Activated CD4-positive, alpha-beta T cell treated with anti-CD3 and anti-CD28 coated beads for 48 hours (primary cell): ENCODE measurements at places on chromosomes 1 and 21.
A peak's percentile ranks its signal among the peaks of the same experiment; 100 is the strongest.

GRCh38 chr1:22323141-22323845, 128.4 kb upstream of the ZBTB40 start:
- no peak for DNase-seq

DNA sequence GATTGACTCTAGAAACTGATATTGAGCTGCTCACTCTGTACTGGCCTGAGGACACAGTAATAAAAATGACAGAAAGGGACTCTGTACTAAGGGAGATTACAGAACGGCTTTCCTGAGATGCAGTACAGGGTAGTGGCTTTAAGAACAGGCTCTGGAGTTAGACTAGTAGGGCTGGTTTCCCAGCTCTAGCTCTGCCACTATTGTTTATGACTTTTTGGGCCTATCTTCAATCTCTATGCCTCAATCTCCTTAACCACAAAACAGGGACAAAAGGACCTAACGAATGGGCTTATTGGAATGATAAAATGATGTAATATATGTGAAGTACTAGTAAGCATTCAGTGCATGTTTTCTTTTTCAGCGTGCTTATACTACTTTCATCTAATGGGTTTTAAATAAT, 1.4 kb downstream of the DEPDC1 start:
- no peak for DNase-seq

- DNase-seq: no peak
These were observed 12.2 kb downstream of the ZNF697 start for GRCh38 chr1:119635811-119636390.

DNA sequence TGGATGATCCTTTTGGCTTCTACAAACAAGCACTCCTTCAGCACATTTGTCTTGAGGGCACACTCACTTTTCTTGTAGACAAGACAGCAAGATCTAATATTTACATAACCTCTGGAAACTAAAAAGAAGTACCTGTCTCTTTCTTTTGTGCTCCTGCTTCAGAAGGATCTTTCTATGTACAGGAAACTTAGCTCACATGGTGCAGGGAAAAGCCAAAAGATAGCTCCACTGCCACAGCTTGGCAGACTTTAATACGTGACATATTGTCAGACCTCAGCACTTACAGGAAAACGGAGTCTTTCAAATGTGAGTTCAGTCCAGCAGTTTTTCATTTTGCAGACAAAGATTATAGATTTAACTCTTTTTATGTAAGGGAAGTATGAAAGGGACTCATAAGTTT, 225.5 kb upstream of the SAMSN1 start:
- DNase-seq: no peak

GRCh38 chr1:195278644-195279043, 1329.6 kb downstream of the KCNT2 start:
- DNase-seq: no peak

GRCh38 chr21:42403611-42404231, at the start of gene UBASH3A:
TSS of gene UBASH3A (plus strand) at chr21:42403902. CDS start at chr21:42403946, 44 bp downstream.
- no peak for DNase-seq

- DNase-seq: no peak
These were observed 92.9 kb upstream of the SOD1 start for GRCh38 chr21:31566611-31567010.

GRCh38 chr1:19811206-19811851, 3.8 kb downstream of the RNF186 start:
- DNase-seq: peak; percentile 73

DNA sequence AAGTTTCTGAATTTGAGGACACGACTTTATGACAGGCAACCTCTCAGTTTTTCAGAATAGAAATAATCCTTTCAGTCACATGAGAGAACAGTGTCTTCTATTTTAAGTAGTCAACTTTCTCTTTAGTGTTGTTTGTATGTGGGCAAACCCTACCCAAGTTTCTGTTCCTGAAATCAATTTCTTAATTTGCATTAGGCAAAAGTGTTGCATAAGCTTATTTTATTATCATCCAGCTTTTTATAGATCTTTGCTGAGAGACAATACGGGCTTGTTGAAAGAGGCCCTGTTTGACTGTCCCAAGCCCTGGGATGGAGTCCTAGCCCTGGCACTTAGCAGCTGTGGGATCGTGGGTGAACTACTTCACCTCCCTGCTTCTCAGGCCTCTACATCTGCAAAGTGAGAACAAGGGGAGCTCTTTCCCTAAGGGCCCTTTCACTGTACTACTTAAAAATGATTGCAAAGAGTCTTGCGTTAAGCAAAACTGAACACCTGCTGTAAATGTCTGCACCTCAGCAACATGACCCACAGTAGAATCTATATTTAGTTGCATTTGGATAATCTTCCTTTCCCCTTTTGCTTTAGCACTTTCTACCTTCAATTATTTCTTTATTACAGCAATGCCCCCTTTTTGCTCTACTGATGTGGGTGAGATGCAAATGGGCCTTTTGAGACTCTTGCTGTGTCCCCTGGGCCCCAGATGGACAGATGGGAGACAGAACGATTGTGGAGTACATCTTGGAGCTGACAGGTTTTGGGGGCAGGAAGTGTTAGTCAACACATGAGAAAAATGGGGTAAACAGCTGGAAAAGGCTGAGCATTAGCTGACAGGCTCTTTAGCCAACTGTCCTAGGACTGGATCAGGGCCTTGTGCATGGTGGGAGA, 41.0 kb upstream of the SCAF4 start:
- DNase-seq: no peak

DNA sequence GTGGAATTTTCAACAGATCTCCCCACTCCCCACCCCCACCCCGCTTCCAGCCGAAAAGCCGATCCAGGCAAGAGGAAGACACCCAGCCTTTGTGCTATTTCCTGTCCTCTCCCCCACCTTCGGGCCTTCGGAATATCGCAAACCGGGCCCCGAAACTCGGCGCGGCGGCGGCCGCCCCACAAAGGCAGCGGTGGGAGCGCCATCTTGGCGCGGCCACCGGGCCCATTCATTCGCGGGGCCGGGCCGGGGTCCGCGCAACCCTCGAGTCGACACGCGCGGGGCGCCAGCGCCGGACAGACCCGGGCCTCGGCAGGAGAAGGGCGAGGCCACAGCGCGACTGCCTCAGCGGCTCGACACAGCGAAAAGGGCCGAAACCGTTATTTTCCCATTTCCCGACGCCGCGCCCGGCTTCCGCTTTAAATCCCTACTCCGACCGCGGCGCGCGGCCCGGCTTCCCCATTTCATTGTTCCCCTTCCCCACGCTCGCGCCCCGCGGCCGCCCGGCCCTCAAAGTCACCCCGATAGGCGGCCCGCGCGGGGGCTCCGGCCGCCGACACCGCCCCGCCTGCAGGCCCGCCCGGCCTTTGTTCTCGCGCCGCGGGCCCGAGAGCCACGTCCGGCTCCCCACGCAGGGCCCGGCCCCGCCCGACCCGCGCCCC, 911 bp downstream of the GNB1 start:
- peak; percentile 57 for DNase-seq

GRCh38 chr1:183945428-183946319, 91.9 kb downstream of the COLGALT2 start:
- no peak for DNase-seq

GRCh38 chr1:244860914-244861610, 3.3 kb downstream of the HNRNPU start:
- DNase-seq: no peak

DNA sequence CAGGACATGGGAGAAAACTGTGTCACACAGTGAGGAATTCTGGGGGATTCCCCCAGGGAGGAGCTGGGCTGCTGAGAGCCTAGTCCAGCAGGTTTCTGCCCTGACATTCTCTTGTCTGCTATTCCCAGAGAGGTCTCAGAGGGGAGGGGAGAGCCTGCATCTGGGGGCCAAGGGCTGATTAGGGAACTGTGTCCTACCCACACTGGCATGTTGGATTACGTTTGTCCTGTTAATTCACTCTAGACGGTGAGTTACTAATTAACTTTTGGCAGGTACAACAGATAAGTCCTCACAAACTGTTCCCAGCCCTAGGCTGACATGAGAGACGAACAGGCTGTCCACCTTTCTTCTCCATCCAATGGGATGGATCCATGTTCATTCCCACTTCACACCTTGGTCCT, 2.6 kb upstream of the SH3BGRL3 start:
- DNase-seq: no peak

GRCh38 chr1:103416681-103417286, 108.7 kb upstream of the RNPC3 start:
- no peak for DNase-seq

GRCh38 chr1:67256291-67257172, 51.1 kb upstream of the IL12RB2 start:
- no peak for DNase-seq

DNA sequence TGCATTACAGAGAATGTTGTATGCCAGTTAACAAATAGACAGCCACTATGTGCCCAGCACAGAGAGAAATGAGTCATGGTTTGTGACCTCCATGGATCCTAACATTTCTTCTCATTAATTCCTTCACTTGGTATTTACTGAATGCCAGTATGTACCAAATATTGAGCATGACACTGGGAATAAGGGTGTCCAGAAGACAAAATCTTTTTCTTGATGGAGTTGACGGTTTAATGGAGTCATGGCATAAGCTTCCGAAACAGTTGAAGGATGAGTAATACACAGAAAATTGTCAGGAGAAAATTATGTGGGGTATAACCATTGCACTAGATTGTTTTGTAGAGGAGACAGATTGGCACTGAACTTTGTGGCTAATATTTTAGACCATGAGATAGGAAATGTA, 36.9 kb downstream of the PTGFR start:
- no peak for DNase-seq

DNA sequence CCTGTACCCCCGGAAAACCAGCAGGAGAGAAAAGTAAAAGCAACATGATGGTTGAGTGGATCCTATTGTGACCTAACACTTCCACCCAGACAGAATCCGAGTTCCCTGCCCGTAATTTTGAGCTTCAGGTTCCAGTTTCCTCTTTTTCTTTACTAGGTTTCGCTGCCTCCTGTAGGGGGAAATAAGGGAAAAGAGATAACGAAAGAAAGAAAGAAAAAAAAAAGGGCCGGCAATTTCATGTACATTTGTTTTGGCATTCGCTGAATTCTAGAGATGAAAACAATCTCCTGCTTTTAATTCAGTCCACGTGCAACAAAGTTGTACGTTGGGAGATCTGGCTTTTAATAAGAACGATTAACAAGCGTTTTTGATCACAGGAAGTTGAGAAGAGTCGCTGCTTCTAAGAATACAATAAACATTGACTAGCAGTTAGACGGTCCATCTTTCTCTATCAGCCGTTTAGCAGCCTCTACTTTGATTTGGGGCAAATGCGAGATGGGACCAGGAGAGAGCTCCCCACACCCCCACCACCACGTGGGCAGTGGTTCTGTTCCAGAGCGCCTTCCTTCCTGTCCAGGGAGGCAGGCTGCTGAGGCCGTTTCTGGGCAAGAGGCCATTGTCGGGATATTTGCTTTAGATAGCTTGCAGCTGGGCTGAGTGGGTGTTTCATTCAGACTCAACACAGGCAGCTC, 155.9 kb upstream of the RUNX1 start:
- DNase-seq: peak; percentile 40

DNA sequence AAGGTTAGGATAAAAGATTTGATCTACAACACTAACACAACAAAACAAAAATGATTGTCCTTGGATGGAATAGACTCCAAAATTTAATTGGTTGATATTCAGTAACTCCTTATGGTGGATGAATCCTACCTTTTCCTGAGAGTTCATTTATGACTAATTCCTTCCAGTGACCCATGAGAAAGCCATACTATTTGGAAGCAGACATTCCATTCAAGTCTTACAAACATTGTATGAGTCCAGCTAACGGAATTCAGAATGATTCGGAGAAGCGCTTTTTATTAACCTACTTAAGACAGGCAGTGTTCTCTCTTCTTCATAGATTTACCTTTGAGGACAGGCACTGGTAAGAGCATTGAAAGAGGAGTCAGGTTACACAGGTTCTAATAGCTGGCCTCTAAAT, 155.6 kb upstream of the ZNF648 start:
- no peak for DNase-seq
